ENCODE measurements at places on chromosomes 5 and 9.

- no peak for DNase-seq
Observed at GRCh38 chr5:134902071-134902801, 2.7 kb upstream of the PCBD2 start.

DNA sequence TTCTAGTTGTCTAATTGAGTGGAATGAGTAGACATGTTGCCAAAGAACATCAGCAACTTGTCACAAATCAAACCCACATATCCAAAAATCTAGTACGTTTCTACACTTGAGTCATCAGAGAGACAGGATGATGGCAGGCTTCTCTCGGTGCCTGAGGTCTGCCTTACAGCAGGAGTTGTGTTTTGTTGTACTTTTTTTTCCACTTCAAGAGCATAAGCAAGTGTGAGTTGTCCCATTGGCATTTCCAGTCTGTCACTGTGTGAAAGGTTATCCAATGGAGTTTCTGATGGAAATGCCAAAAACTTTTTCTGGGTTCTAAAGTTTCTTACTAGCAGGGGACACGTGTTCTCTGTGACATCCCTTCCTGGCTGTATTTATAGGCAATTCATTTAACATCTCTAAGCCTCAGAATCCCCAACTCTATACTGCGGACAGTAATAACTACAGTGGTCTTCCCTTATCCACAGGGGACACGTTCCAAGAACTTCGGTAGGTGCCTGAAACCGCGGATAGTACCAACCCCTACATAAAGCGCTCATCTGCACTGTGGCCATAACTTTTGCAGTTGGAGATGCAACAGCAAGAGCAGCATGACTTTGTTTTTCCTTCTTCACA is 246.5 kb downstream of the SYK start:
- no peak for DNase-seq

GRCh38 chr5:57113481-57113880 is 60.4 kb upstream of the GPBP1 start:
- no peak for DNase-seq

DNA sequence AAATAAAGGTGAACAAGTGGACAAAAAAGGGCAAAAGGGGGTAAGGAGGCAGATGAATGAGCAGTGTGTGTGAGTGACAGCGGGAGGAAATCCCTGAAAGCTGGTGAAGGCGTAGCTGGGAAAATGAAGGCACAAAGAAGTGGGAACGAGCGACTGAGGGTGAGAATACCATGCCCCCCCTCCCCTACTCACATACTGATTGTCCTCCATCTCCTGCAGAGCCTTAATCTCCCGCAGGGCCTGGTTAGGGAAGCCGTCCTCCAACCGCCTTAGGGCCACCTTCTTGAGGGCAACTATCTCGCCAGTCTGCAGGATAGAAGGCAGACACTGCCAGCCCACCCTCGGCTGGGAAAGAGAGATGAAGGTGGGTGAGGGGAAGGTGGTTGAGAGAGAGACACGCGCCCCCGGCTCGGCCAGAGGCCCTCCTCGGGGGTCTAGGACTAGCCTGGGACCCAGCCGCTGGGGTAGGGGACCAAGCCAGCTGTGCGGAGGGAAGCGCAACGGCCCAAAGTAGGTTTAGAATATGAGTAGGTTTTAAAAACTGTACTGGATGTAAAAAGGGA is 522 bp downstream of the CDK20 start:
- DNase-seq: no peak

- no peak for DNase-seq
Observed at GRCh38 chr9:106913276-106913675, 50.3 kb downstream of the ZNF462 start.

- DNase-seq: no peak
Observed at GRCh38 chr5:4453655-4454054, 686.5 kb upstream of the ADAMTS16 start.

- no peak for DNase-seq
Observed at GRCh38 chr5:88956416-88956815, 73.4 kb upstream of the MEF2C start.

DNA sequence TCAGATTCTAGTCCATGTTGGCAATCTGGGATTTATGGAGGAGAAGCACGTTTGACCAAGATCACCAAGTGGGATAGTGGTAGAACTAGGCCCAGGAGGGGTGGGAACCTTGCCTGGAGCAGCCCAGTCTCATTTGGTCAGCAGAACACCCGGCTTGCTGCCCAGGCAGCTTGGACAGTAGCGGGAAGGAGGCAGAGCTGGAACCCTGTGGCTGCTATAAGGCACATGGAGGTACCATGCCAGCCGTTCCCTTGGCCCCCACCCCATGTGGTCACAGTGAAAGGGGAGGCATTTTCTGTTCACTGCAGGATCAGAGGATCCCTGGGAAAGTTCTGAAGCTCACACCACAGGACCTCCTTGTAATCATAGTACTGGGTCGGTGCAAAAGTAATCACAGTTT is 75.4 kb upstream of the ORM1 start:
- no peak for DNase-seq

DNA sequence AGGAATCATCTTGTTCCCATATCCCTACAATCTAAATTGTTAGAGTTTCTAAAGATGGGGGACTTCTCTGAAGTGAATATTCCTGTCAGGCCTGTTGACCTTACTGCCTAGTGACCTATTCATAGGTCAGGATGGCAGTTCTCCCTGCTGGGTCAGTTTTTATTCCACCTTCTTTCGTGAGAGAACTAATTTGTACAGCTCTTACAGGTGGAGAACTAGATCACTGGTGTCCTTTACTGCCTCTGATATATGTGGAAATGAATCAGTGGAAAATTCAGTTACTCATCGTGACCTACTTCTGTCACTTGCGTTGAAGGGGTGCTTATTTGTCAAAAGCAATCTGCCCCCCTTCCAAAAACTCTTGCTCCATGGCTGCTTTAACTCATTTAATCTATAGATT is 164.9 kb downstream of the CD180 start:
- no peak for DNase-seq

- no peak for DNase-seq
Observed at GRCh38 chr9:34675048-34675714, 12.7 kb upstream of the CCL27 start.

GRCh38 chr9:36831381-36832161 is 202.5 kb downstream of the PAX5 start:
- DNase-seq: no peak

DNA sequence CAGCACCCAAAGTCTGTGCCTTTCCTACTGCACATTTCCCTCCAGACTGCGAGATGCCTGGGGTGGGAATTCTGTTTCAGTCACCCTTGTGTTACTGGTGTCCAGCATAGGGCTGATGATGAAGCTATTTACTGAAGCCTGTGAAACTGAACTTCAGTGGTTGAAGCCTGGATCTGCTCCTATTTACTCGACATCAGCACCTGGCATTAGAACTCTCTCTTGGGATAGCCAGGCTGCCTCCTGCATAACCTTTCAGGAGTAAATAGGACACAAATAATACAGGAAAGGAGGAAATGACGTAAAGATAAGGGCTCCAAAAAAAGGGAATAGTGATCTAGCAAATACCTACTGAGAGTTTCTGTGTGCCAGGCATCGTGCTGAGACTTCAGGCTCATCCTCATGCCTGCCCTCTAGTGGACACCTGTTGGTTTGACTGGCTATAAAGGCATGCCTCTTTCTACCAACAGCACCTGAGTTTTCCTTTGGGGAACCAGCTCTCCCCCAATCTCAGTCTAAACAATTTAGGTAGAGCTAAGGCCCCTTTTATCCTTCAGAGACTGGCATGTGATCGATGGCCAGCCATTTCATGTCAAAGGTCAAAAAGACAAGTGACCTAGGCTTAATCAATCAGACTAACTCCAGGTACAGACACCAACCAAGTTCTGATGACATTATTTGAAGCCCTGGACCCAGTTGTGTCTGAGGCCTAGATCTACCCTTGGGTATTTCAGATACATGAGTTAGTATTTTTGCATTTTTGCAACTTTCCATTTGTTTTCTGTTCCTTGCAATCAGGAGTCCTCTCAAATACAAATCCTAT is 192.1 kb upstream of the TRIM32 start:
- no peak for DNase-seq

GRCh38 chr5:61647672-61648071 is 315.6 kb downstream of the ZSWIM6 start:
- no peak for DNase-seq

- DNase-seq: no peak
Observed at GRCh38 chr9:91660521-91660920, 236.9 kb upstream of the NFIL3 start.

DNA sequence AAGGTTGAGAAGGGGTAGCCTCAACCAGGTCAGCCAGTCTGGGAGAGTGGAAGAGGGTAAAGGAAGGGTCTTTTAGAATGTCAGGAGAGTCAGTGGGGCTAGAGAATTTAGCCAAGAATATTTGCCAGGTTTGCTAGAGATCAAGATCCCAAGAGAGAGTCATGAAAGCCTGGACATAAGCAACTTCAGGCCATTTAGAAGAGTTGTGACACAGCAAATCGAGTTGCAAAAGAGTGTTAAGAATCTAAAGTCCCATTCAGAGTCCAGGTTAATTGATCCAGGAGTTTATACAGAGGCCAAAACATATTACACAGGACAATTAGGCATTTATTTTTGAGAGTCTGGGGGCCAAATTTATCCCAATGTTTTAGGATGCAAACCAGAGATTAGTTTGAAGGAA is 1260.1 kb upstream of the ACO1 start:
- no peak for DNase-seq

- no peak for DNase-seq
Observed at GRCh38 chr5:35440409-35440808, 177.3 kb upstream of the SPEF2 start.

- no peak for DNase-seq
Observed at GRCh38 chr5:27706832-27707231, 668.4 kb upstream of the CDH9 start.

- DNase-seq: no peak
Observed at GRCh38 chr9:99948896-99949295, 42.4 kb downstream of the STX17 start.

DNA sequence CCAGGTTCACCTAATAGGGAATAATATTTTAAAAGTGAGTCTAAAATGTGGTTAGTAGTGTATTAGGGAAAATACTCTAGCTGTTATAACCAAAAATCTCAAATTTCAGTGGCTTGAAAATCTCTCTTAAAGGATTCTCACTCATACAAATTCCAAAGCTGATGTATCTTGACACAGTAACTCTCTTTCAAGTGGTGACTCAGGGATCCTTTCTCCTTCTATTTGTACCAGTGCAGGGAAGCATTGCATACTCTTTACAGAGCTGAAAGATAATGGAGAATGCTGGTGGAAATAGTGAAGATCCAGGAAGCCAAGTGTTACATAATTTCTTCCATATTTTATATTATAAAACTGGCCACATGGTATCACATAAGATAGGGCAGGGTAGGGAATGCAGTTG is 560.2 kb upstream of the CDH9 start:
- DNase-seq: no peak

GRCh38 chr5:132055808-132056609 is 4.4 kb upstream of the IL3 start:
- no peak for DNase-seq

- DNase-seq: no peak
Observed at GRCh38 chr9:385818-386398, 171.2 kb downstream of the DOCK8 start.

GRCh38 chr5:178699681-178700253 is 30.7 kb downstream of the ZNF354A start:
- no peak for DNase-seq

DNA sequence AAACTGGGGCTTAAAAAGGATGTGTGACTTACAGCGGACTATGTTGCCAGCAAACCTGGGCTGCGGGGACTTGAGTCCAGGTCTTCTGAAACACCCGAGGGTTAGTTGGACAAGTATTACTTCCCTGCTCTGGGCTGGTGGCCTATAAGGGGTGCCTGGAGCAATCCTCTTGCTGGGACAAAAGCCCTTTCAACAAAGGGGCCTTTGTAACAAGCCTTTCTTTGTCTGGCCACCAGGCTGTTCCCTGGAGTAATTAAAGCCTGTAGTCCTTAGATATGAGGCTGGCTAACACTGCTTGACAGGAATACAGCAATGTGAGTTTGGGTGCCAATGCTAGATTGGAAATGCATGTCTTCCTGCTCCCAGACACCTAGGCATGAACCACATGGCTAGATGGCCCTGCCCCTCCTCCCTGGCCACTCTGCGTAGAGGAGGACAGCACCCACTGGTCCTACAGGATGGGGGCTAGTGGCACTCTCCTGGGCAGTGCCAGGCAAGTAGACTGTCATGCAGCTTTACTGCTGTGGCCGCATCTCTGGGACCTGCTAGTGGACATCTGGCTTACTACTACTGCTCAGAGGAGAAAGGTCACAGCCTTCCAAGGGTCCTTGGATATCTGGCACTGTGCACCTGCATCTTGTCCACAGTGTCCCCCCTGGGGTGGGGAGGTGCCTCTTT is 343.1 kb downstream of the ZSWIM6 start:
- DNase-seq: no peak

DNA sequence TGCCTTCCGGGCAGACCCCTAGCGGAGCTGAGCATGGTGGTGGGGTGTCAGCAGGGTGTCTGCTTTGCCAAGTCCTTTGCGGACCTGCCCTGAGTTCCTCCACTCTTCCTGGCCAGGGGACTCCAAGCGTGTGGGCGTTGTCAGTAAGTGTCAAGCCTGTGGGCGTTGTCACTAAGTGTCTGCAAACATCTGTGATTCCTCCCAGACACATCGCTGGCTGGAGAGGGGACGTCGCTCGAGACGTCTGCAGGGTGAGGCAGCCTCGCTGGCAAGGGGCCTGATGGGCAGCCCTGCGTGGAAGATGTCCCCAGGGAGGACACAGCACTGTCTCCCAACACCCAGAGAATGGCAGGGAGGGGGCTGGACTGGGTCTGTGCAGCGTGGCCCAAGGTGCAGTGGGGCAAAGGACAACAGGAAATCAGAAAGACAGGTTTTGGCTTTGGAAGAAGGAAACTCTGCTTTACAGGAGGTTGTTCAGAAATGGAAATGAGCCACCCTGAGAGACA is 28.8 kb downstream of the ADAMTSL2 start:
- no peak for DNase-seq

DNA sequence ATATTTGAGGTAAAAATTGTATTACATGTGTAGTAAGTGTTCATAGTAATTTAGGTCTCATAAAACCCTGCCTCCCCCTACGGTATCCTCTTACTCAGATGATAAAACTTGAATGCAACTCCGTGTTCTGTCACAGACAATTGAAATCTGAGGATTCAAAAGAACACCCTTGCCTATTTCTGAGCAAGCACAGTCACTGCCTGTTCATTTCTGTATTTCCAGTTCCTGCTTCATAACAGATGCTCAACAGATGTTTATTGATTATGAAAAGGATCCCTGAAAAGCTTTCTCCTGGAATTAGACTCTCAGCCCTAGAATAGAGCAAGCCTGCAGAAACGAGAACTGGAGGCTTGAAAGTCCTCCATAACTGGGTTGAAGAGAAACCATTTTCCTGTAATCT is 144.1 kb upstream of the SPEF2 start:
- no peak for DNase-seq

DNA sequence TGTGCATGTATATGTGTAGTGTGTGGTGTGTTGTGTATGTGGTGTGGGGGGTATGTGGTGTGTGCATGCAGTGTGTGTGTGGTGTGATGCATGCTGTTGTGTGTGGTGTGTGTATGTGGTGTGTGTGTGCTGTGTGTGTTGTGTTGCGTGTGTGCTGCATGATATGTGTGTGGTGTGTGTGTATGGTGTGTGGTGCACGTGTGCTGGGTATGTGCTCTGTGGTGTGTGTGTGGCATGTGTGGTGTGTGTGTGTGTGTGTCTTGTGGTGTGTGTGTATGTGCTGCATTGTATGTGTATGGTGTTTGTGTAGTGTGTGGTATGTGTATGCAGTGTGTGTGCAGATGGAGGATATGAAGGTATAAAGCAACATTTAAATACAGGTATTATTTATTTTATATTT is 50.5 kb upstream of the CKS2 start:
- DNase-seq: no peak
